ENCODE measurements at places on chromosomes 16 and 17.

DNA sequence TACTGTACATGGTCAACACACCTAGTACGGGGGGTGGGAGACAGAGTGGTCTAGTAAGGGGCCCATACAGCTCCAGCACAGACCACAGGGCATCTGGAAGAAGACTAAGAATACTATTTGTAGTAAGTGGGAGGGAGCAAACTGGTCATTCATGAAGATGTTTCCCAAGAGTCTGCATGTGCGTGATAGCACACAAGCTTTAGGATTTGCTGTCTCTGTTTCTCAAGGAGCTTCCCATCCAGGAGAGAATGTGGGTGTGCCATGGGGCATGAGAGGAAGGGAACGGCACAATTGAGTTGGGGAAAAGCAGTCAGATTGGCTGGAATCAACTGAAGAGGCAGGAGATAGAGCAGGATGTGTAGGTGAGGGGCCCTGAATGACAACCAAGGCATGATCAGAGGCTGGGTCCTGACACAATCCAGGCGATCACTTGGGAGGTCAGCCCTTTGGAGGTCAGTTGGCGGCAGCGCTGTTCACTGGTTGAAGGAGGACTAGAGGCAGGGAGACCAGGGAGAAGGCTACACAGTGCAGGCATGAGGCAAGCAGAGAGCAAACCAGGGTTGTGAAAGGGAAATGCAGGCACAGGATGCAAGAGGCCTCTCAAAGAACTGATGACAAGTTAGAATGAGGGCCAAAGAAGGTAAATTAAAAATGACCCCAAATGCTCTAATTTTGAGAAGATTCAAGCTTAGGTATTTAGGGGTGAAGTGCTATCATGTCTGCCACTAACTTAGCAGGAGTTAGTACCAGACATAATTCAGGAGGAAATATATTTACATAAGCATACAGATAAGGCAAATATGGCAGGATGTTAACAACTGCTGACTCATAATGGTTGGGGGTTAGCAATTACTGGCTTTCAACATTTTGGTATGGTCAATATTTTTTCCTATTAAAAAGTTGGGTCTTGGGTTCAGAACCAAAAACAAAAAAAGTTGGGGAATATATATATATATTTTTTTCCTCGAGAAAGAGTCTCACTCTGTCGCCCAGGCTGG lies 10.3 kb downstream of the UBE2O start:
- DNase-seq = no peak

DNA sequence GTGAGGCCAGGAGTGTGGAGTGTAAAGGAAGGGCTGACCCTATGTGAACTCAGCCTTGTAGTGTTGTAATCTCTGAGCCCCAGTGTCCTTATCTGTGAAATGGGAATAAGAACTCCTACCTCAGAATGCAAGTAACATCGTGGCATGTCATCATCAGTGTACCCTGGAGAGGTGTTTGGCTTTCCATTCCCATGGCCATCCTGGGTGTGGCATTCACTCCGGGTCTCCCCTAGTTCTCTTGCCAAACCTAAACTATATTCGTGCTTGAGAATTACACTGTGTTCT lies 1.9 kb downstream of the NXPH3 start:
- DNase-seq = no peak

DNA sequence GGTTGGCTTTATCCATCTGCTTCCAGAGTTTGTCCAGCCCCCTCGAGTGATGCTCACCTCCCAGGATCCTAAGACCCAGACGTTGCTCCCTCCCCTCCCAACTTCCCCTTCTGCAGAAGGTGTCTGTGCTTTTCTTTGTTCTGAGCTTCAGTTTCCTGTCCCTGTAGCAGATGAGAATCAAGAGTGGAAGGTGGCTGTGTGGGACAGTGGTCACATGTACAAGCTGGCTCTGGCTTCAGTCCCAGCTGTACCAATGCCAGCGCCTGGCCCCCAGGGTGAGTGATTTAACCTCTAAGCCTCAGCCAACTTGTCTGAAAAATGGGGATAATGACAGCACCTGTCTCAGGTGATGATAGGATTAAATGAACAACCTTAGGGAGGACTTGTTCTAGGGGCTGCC lies 7.7 kb downstream of the PRR15L start:
- DNase-seq = no peak

DNA sequence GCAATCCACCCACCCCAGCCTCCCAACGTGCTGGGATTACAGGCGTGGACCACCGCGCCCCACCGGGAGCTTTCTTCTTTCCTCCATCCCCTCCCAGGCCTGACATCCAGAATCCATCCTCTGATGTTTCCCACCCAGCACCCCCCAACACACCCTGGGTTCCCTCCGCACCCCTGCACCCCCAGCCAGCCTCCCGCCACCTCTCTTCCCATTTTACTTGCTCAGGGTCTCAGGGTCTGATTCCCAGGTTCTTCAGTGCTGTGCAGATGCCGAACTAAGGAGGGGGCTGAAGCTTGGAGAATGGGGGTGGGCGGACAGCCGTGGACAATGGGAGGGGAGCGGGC lies 225 bp downstream of the ASGR1 start:
- no peak for DNase-seq

GRCh38 chr17:15311996-15312395 lies 29.4 kb downstream of the TEKT3 start:
- DNase-seq = no peak

- DNase-seq = peak; percentile 23
These were observed 227.6 kb upstream of the ASIC2 start for GRCh38 chr17:33520426-33521330.

- peak; percentile 82 for DNase-seq
These were observed 29.2 kb downstream of the DDX19A start for GRCh38 chr16:70375636-70376611.

DNA sequence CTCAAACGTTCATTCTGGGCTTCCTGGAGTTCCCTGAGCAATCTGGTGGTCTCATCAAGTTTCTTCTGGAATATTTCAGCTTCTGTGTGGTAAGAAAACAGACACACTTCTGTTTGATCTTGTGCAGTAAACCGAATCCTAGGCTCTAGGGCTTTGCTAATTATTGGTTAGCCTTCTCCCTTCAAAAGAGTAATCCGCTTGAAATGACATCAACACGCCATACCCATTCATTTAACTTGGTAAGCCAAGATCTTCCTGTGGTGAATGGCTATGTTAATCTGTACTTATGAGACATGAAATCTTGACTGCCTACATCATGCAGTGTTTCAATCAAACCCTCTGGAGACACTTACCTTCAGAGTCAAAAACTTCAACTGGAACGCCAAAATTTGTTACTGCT lies 48.5 kb downstream of the BRD7 start:
- DNase-seq = no peak

- DNase-seq = no peak
These were observed 300.0 kb upstream of the IRX3 start for GRCh38 chr16:54586474-54587175.

DNA sequence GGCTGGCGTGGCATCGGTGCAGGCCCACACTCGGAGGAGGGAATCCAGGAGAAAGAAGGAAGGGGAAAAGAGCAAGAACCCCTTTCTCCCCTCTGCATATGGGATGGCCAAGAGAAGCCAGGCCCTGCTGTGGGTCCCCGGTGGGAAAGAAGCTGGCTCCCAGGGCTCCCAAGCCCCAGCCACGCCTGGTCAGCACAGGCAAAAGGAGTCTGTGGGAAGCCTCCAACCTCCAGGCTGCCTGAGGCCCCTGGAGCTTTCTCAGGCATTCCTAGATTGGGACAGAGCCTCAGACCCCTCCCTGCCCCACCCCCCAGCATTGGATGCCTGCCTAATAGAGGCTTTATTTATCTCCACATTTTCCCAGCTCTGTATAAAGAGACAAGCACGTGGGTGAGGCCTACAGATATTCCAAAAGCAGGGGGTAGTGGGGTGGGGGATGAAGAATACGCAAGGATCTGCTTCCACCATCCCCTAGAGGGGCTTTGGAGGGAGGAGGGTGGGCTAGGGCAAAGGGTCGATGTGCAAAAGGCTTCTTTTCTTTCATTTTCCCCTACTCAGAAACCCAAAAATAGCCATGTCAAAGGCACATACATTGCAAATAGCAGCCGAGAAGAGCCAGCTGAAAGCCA lies 56.4 kb downstream of the MPRIP start:
- no peak for DNase-seq

DNA sequence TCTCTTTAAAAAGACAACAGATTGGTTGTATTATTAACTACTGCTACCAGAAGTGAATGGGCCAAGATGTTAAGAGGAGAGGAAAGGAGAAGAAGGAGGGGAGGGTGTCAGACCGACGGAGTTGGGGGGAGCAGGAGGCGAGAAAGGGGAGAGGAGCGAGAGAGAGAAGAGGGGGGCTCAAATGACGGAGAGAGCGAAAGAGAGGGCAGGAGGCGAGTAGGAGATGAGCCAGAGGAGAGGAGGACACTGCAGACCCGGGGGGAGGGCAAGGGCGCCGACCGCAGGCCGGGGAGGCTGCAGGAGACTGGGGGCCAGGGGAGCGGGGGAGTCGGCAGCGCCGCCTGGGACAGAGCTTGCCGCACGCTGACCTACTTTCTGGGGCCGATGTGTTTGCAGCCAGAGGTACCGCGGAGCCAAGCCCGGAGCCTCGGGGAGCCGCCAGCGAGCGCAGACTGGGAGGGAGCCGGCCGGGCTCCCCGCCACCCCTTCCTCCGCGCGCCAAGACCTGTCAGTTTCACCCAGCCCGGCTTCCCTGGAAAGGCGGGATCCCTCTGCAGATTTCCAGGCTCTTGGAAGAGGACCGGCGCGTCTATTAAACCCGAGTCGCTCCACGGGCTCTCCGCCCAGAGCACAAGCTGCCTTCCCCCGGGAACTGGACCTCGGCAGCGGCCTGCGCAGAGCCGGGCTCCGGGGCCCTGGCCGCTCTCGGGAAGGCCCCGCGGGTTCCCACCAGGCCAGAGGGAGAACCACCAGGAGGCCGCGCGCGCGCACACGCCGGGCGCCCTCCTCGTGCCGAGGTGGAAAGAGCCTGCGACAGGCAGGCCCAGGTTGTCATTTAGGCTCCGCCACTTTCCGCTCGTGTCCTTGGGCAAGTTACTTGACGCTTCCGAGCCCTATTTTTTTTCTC lies 74.6 kb downstream of the CMC2 start:
- DNase-seq = peak; percentile 78

- DNase-seq = no peak
These were observed 659.9 kb upstream of the SOX9 start for GRCh38 chr17:71460943-71461342.

DNA sequence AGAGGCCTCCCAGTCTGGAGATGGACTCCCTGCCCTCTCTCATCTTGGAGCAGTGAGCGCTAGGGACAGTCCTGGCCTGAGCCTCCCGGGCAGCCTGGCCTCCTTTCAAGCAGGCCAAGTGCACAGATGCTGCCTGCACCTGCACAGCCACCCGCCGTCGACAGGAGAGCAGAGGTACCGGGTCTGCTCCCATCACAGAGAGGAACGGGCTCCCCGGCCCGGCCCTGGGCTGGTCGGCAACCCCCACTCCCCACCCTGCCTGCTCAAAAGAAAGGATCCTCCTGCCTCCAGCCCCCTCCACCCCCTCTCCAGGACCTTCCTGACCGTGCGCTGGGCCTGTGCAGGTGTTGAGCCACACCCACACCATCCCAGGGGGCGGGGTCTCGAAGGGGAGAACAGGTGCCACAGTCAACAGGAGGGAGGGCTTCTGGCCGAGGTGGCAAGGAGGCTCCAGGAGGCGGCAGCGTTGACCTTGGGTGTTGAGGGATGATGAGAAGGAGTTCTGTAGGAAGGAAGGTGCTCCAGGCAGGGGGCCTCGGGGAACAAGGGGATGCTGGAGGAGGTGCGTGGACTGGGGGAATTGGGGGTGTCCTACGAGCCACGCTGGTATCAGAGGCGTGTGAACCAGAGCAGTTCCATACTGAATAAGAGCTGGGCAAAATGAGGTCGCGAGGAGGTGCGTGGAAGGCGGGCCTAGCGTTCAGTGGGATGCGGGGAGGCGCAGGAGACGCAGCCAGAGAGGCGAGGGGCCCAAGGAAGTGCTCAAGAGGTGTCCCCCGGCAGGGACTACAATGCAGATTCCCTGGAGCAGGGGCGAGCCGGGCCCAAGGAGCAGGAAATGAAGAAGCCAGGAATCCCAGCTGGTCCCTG lies 967 bp upstream of the CDH15 start:
- no peak for DNase-seq

DNA sequence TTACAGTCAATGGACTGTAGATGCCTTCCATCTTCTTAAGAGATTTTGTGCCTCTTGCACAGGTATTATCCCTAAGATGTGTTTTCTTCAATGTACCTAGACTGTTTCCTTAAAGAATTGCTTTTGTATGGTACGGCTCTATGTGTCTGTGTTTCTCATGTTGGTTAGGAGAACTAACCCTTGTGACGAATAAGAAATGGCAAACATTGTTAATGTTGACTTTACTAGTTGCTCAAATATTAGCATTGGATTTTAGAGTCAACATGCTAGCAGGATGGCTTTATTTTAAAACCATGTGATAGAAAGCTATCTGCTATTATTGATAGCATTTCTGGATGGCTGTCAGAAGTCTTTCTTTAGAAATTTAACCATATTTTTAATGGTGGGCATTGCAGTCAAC lies 34.5 kb downstream of the WWOX start:
- DNase-seq = no peak

DNA sequence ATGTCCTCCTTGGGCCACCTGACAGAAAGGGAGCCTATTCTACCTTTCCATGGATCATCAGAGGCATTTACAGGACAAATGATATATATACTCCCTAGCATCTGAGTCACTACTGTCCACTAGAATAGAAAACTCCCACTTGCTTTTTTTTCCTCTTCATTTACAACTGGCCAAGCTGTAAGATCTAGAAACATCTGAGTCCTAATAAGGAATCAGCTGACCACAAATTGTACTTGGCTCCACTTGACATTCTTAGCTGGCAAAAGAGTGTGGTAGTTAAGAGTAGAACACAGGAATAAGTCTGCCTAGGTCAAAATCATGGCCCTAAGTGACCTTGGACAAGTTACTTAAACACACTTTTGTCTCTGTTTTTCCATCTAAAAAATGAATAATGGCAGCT lies 5.2 kb downstream of the RUSF1 start:
- DNase-seq = no peak
